A549 treated with Mapracorat at 1 μM for 4 hours (cell line): ENCODE measurements at places on chromosomes 1 and 21. TPM values are rescaled to one million over a fixed set of nuclear protein-coding genes. Genes with fewer than 3 reads are reported as not detected.

Gene DCLRE1B
- total RNA-seq: 8.7 to 10.5 TPM (median 9.6 TPM) in 5 replicates

Gene ZYG11A
- total RNA-seq: 2.4 to 2.9 TPM (median 2.7 TPM) in 5 replicates

Gene KCNQ4
- 0.20 to 0.34 TPM (median 0.26 TPM) in 5 replicates for total RNA-seq

Gene ADGRL4
- total RNA-seq: not detected in 5 replicates

Gene RTCA
- 21.7 to 23.5 TPM (median 22.2 TPM) in 5 replicates for total RNA-seq

Gene NLRP3
- total RNA-seq: not detected in 5 replicates

Gene PRR9
- not detected in 5 replicates for total RNA-seq

Gene ZBTB40
- 4.1 to 5.3 TPM (median 5.1 TPM) in 5 replicates for total RNA-seq

Gene CCDC185
- total RNA-seq: 0.06 TPM in 1 of 5 replicates, not detected in the others

Gene RIMKLA
- total RNA-seq: 0.39 to 1.3 TPM (median 1.1 TPM) in 5 replicates

Gene SAMD13
- 0.52 to 0.81 TPM (median 0.54 TPM) in 5 replicates for total RNA-seq

Gene KCNA2
- 0.02 to 0.10 TPM in 2 of 5 replicates, not detected in the others for total RNA-seq

Gene LCE6A
- not detected in 5 replicates for total RNA-seq

Gene LCE2C
- not detected in 5 replicates for total RNA-seq
